Heart left ventricle (tissue), 16 donors: ENCODE measurements at places on chromosomes 12 and 14.

GRCh38 chr14:59175404-59175803 is 13.1 kb upstream of the DAAM1 start:
- no peak for DNase-seq

DNA sequence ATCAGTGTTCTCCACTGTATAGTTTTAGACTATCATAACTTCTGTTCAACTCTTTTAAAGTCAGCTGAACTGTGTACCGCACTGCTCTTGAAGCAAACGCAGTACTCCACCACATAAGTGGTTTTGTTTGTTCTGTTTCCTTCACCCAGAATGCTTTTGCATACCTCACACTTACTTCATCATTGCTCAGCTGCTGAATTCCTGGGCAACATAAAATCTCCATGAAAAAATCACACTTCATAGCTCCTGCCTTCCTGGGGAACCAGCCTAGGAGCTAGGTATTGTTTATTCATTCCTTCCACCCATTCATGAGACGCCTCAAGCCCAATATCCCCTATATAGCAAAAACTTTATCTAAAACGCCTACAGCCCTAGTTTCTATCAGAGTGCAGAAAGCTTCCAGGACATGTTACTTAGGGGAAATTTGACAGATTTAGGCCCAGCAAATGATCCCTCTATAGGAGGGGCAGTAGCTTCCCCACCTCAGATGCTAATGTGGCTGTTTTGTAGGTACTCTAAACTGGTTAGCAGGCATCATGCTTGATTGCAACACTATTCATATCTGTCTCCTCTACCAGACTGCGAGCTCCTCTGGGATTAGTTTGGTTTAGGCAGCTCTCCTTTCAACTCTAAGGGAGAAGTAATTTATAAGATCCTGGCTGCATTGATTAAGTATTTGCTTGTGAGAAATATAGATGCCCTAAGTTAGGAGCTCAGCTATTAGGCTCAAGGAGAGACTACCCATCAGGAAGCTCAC is 44.5 kb downstream of the LRRC9 start:
- no peak for DNase-seq

GRCh38 chr12:115794659-115795081 is 482.8 kb downstream of the MED13L start:
- DNase-seq = no peak

- no peak for DNase-seq
These were observed 47.8 kb downstream of the SLC25A21 start for GRCh38 chr14:37124614-37125013.

DNA sequence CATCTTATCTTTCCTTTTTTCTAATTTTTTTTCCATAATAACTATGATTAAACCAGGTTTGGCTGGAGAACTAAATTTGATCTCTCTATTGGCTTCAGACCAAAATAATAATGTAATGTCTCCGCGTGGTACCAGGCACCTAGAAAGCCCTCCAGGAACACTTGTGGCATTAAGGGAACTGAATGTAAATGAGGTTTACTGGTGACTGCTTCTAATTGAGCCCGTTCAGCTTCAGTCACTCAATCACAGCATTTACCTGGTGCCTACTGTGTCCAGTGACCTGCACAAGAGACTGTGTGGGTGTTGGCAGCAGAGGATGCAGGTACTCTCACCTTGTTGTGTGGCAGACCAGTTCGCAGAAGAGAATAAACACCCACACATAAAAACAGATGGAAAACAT is 302.5 kb downstream of the DPF3 start:
- DNase-seq = no peak
